Tibial nerve (tissue), 4 donors: ENCODE measurements at places on chromosomes 7 and 10. TPM values are rescaled to one million over a fixed set of nuclear protein-coding genes. Genes with fewer than 3 reads are reported as not detected.
A peak's percentile ranks its signal among the peaks of the same experiment; 100 is the strongest.

Gene TRDMT1
- 17.5 TPM for total RNA-seq

Gene ENTPD7
- 3.5 TPM for total RNA-seq

Gene TAS2R5
- total RNA-seq: 4.8 TPM

Gene UCMA
- not detected for total RNA-seq

Gene OR2A12
- total RNA-seq: not detected

Gene GIMAP8
- 7.9 TPM for total RNA-seq

Gene GPR15LG
- total RNA-seq: not detected

DNA sequence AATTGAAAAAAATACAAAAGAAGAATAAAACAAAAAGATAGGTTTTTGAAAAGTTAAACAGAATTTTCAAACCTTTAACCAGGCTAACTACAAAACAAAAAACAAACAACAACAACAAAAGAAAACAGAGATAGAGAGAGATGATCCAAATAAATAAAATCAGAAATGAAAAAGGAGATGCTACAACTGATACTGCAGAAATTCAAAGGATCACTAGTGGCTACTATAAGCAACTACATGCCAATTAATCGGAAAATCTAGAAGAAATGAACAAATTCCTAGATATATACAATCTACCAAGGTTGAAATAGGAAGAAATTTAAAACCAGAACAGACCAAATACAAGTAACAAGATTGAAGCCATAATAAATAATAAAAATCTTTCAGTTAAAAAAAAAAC, 326.8 kb upstream of the VSTM2A start:
- no peak for DNase-seq

GRCh38 chr10:31769564-31769963, 159.1 kb downstream of the ARHGAP12 start:
- DNase-seq: no peak

DNA sequence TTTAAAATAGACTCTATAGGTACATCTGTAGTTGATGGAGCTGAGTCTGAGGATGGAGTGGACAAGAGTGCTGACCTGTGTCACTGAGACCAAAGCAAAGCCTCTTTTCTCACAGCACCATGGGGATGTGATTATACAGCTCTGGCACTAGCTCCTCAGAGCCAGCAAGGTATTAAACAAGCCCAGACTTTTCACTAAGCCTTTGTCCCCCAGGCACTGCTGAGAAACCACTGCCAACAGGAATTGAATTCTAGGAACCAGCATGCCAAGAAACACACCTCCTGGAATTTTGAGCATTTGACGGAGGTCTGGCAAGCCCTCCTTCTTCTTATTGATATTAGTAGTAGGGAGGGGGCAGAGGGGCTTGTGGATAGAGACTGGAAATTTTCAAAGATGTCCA, 147.0 kb downstream of the C1GALT1 start:
- no peak for DNase-seq

DNA sequence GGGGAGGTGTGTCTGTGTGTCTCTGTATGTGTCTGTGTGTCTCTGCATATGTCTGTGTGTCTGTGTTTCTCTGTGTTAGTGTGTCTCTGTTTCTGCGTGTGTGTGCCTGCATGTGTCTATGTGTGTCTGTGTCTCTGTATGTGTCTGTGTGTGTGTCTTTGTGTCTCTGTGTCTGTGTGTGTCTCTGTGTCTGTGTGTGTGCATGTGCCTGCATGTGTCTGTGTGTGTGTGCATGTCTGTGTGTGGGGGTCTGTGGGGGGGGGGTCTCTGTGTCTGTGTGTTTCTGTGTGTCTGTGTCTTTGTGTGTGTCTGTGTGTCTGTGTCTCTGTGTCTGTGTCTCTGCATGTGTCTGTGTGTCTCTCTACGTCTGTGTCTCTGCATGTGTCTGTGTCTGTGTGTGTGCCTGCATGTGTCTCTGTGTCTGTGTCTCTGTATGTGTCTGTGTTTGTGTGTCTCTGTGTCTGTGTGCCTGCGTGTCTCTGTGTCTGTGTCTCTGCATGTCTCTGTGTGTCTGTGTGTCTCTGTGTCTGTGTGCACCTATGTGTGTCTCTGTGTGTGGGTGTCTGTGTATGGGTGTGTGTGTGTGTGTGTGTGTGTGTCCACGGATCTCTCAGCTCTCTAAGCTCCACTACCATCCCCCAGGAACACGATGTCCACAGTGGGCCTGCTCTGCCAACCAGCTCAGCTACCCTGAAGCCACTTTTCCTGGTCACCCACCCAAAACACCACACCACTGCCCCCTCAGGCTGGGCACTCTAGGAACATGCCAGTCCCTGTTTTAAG, 41.7 kb downstream of the RASGEF1A start:
- DNase-seq: no peak

GRCh38 chr10:131698986-131699385, 201.8 kb upstream of the PPP2R2D start:
- no peak for DNase-seq

DNA sequence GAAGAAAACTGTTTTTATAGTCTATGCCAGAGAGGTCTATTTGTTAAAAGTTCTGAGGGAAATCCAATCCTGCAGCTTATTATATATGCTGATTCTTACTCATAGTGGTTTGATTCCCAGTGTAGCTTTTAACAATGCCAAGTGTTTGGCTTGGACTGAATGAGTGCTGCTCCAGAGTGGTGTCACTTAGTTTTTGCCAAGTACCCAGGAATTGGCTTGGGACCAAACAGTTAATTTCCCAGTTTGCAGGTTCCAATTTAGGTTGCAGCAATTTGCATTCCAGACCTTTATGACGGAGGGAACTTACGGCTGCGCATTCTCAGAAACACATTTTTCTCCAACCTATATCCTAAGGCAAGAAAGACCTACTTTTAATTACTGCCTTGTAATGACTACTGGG, 32.4 kb downstream of the NSUN6 start:
- no peak for DNase-seq

GRCh38 chr7:95517458-95517857, 31.7 kb downstream of the ASB4 start:
- DNase-seq: no peak

DNA sequence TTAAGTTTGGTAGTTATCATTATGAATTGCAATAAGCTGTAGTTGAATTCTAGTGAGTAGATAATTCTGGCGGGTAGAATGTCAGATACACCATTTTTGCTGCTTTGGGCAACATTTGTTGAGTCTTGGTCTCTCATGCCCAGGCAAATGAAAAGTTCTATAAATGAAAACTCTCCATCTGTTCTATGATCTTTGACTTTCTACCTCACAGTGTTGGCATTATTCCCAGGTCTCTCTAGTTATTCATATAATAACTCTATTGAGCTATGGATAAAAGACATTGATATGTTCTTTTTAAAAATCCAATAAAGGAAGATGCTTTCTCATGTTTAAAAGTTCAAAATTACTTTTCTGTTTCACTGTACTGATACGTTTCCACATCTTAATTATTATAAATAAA, 415.3 kb upstream of the SEMA3D start:
- DNase-seq: no peak

- DNase-seq: no peak
These were observed 762.4 kb downstream of the GRID1 start for GRCh38 chr10:85604136-85604725.

GRCh38 chr7:90771281-90771680, 175.2 kb downstream of the CDK14 start:
- no peak for DNase-seq

GRCh38 chr7:44633254-44634186, 27.1 kb downstream of the OGDH start:
- DNase-seq: peak; percentile 24

GRCh38 chr7:100543586-100543985, 4.6 kb downstream of the AGFG2 start:
- DNase-seq: no peak

- DNase-seq: no peak
These were observed 2.9 kb downstream of the NRCAM start for GRCh38 chr7:108453320-108453719.

DNA sequence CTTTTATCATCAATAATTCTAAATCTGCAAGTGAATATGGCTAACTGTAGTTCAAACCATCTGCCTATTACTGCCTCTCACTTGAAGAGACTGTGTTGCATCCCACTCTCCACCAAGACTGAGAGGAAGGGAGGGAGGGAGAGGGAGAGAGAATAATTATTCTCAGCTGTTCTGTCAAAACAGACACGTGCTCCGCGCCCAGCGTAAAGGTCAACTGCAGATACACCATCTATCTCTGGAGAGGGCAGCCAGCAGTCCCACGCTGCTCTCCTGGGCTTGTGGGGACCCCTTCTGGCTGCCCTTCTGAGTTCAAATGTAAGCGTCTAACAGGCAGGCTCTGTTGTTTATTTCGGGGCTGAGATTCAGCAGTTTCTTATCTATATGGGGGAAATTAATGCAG, 625.5 kb upstream of the GALNT17 start:
- no peak for DNase-seq

GRCh38 chr10:6514844-6515780, 65.0 kb downstream of the PRKCQ start:
- DNase-seq: no peak

GRCh38 chr10:49356181-49356580, 39.7 kb downstream of the DRGX start:
- DNase-seq: no peak

DNA sequence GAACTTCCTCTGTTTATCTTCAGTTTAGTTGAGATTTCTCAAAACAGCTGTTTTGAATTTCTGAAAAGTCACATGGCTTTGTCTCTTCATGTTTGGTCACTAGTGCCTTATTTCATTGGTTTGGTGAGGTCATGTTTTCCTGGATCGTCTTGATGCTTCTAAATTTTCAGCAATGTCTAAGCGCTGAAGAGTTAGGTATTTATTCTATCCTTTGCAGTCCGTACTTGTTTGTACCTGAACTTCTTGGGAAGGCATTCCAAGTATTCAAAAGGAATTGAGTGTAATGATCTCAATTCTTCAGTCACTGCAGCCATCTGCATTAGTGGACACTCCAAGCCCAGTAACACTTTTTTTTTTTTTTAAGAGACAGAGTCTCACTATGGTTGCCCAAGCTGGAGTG, 67.7 kb downstream of the HERC4 start:
- DNase-seq: no peak

DNA sequence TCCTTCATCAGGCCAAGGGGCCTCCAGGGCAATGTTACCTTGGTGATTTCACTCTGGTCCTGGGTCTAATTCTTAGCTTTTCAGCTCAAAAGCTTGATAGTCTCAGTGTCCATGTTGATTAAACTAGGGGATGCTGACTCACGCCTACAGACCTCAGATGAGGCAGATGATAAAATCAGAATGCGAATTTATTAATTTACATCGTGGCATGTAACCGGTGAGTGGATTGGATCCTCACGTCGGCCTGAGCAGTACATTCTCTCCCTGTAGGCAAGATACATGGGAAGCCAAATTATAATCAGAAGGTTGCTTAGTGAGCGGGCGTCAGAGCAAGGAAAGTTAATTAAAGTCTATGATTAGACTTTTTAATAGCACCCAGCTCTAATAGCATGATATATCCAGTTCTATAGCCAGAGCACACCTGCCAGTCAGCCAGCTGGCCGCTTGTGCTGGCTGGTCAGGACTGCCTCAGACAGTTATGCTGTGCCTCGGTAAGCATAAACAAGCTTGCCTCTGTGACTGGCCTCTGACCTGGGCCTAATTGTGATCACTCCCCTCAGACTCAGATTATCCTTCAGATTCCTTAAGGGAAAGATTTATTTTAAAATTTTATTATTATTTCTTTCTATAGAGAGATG, 20.2 kb upstream of the CPA5 start:
- no peak for DNase-seq

GRCh38 chr7:3430588-3430987, 129.5 kb downstream of the SDK1 start:
- no peak for DNase-seq

- DNase-seq: no peak
These were observed 2.4 kb downstream of the TMEM72 start for GRCh38 chr10:44913350-44914081.

- no peak for DNase-seq
These were observed 31.6 kb upstream of the ZNF488 start for GRCh38 chr10:47415520-47416304.

- no peak for DNase-seq
These were observed 324 bp downstream of the TWNK start for GRCh38 chr10:100987685-100988049.

- no peak for DNase-seq
These were observed 18.8 kb downstream of the NEBL start for GRCh38 chr10:20877986-20878983.

DNA sequence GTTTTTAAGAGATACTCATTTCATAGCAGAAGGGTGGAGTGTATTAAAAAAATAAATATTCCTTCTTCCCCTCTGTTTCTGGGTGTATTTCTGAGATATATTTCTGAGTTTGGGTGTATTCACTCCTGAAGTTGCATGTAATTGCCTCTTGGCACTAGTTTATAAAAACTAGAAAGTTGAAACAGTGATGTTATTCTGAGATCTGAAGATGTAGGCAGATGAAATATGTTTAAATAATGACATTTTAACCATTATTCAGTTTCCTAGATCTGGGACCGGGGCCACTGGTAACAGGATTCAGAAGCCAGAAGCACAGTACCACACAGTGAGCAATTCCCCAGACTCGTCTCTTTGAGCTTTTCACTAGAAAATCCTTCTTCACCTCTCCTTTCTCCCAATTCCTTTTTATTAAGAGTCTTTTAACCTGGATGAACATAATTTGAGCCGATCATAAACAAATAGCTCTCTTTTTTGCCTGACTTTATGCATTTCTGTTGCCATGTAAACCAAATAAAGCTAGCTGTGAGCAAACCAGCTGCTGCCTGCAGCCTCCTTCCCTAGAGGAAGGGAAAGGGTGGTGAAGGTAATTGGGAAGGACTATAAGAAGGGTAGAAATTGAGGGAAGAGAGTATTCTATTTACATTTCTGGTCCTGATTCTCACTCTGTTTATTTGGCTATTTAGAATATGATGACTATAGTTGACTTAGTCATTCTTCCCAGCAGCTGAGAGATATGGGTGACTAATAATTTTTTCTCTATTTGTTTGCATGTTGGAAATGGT, 101.8 kb upstream of the STRIP2 start:
- no peak for DNase-seq

GRCh38 chr10:92387289-92387940, 96.4 kb downstream of the MARCHF5 start:
- DNase-seq: no peak

DNA sequence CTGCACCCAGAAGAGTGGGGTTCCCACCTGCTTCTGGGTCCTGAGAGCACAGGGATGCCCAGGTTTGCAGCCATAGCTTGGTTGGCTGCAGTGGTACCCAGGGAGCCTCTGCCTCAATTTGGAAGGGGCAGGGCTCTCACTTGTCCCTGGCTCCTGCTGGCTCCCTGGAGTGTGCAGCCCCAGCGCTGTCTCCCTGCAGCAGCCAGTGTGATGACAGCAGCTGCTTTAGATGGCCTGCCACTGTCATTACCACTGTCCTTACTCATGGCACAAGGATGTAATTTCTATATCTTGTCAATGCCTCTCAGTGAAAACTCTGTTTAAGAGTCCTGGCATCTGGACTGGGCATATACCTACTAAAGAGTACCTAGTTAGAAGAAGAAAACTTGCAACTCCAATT, 250.9 kb downstream of the KIF20B start:
- DNase-seq: no peak
